NCI-H1930 (cell line): ENCODE measurements at places on chromosomes 13 and 19.

GRCh38 chr13:51704399-51705313 is 99.3 kb downstream of the DHRS12 start:
- no peak for DNase-seq

GRCh38 chr13:72113931-72114330 is 246.9 kb upstream of the DACH1 start:
- no peak for DNase-seq

DNA sequence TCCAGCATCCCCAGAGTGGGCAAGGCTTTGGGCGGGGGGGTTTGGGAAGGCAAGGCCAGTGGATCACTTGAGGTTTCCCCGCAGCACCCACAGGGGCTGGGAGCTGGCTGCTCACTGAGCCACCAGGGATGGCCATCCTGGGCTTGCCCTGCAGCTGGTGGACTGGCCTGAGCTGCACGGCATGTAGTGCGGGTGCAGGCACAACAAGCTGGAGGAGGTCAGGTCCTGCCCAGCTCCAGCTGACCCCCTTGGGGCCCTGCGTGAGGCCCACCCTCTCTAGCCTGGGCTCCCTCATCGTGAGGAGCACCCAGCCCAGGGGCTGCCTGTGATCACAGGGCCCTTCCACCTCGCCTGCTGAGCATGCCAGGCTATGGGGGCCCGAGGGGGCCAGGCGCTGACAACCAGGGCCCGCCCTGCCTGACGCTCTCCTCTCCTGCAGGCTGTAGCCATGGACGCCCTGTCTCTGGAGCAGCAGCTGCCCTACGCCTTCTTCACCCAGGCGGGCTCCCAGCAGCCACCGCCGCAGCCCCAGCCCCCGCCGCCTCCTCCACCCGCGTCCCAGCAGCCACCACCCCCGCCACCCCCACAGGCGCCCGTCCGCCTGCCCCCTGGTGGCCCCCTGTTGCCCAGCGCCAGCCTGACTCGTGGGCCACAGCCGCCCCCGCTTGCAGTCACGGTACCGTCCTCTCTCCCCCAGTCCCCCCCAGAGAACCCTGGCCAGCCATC is 22.9 kb downstream of the COMP start:
- DNase-seq: no peak

DNA sequence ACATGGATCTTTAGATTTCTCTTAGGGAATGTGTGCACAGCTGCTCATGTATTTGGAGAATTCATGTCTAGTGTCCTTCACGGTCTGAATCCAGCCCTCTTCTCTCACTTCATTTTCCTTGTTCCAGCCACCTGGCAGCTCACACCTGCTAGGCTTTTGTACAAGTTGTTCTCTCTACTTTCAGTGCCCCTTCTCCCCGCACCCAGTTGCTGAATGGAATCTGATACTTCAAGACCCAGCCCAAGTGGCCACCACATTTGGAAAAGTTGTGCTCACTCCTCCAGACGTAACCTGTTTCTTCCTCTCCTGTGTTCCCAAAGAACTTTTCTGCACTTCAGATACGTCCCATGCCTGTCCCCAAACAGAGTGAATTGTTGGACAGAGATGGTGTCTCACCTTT is 235.6 kb downstream of the SHISA2 start:
- no peak for DNase-seq

- no peak for DNase-seq
Observed at GRCh38 chr13:49248622-49249002, 887 bp downstream of the CDADC1 start.

DNA sequence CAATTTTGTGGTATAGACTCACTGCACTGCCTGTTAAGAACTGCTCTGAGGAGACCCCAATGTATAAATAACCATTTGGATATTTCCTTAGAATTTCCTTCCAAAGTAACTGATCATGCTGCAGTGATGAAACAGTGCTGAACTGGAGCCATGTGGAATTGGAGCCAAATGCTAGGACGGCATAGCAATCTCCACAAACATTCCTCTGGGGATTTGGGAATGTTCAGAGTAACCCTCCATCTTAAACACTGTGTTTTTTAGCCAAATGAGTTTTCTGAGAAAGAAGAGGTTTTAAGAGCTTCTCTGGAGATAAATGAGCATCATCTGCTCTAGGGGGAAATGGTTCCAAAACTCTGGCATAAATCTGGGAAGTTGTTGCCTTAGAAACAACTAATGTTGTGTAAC is 98.2 kb downstream of the OLFM4 start:
- DNase-seq: no peak

- DNase-seq: no peak
Observed at GRCh38 chr13:22024381-22024994, 353.6 kb downstream of the FGF9 start.

DNA sequence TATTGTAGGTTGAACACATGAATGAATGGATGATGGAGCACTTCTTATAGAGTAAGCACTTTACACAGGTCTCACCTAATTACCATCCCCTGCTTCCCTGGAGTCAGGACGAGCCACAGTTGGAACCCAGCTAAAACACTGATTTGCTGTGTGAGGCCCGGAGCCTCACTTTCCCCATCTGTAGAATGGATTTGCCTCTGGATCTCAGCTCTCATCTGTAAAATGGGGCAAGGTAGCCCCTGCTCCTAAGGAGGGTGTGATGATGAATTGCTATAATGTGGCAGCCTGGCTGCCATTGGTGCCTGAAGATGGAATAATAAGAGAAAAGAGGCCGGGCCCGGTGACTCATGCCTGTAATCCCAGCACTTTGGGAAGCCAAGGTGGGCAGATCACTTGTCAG is 1.4 kb upstream of the PTPRS start:
- no peak for DNase-seq

GRCh38 chr13:32384702-32385101 is 43.2 kb downstream of the N4BP2L1 start:
- DNase-seq: no peak

GRCh38 chr13:39016787-39017186 is 21.1 kb downstream of the PROSER1 start:
- DNase-seq: no peak

DNA sequence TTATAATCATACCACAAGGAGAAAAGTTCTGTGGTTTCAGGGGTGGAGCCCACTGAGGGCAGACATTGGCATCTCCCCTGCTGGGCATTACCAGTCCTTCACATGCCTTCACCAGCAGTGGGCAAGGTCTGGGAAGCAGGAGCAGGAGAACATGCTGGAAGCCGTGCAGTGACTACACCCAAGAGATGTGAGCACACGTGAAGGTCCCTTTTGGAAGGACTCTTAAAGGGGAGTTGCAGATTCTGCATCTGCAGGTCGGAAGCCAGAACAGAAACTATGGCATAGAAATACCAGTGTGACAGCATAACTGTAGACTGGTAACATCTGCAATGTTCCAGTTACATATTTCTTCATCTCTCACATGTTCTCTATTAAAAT is 26.9 kb upstream of the KL start:
- DNase-seq: no peak

- DNase-seq: no peak
Observed at GRCh38 chr13:106416645-106417044, 118.8 kb downstream of the EFNB2 start.

DNA sequence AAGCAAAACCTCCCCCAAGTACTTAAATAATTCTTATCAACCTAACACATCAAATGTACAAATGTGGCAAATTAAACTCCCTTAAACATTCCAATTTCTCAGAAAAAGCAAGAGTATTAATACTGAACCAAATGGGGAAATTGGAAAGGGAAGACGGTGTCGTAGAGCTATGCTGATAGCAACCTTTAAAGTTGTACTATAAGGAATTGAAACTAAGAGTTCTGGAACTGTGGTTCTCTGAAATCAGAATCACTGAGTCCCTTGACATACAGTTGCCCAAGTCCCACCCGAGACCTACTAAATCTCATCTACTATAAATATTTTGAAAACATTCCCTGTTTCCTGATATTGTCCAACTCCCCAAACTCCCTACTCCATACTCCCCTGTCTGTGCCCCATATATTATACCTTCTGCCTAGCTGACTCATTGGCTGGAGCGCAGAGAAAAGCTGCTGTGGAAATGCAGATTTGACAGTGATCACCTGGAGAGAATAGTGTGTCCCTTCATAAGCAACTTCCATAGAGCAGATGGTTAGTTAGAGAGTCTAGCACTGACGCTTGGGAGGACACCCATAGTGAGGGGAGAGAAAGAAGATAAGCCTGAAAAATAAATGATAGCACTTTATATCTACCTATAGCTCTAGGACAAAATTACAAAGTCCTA is 51.4 kb upstream of the ITM2B start:
- DNase-seq: no peak

GRCh38 chr19:15115080-15115479 is 7.9 kb downstream of the SYDE1 start:
- no peak for DNase-seq

DNA sequence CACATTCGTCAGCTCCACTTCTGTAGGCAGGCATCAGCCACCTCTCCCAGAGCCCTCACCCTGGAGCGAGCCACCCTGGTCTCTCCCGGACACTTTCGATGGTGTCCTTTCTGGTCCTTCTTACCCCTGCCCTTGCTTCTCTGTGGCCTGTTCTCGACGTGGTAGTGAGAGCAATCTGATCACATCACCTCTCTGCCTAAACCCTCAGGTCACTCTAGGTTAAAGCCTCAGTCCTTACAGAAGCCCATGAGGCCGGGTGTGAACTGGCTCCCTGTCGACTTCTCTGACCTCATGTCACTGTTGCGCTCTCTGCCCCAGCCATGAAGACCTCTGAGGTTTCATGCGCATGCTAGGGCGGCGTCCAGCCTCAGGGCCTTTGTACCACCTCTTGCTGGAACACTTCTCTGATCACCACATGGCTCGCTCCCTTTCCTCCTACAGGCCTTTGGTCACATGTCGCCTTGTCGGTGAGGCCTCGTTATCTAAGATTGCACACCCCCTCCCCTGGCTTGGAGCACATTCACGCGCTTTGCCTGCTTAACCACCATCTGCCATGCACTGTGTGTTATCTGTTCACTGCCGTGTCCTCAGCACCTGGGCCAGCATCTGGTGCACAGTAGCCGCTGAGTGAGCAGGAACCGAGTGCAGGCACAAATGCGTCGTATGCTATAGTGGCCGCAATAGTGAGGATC is 101.5 kb downstream of the DPF1 start:
- DNase-seq: no peak

GRCh38 chr13:107020393-107020792 is 452.5 kb upstream of the ARGLU1 start:
- no peak for DNase-seq

DNA sequence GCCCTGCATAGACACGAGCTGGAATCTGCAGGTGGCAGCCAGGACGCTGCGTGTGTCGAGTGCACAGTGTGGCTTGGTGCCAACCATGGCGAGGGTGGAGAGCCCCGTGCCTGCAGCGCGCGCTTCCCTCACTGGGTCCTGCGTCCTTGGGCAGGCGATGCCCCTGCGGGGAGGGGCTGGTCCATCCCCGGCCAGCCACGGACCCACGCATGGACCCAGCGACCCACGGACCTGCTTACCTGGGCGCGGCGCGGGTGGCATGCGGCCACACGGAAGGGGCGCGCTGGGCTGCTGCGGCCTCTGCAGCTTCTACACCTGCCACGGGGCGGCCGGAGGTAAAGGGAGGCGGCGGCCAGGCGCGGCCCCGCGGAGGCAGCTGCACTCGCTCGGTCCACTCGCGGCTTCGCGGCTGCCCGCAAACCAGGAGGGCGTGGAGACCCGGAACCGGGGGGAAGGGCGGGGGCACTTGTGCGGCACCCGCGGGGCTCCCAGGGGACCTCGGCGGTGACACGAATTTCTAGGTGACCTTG is 569 bp upstream of the MCF2L start:
- peak; percentile 40 for DNase-seq

- DNase-seq: no peak
Observed at GRCh38 chr13:110664673-110665072, 41.2 kb downstream of the CARS2 start.

DNA sequence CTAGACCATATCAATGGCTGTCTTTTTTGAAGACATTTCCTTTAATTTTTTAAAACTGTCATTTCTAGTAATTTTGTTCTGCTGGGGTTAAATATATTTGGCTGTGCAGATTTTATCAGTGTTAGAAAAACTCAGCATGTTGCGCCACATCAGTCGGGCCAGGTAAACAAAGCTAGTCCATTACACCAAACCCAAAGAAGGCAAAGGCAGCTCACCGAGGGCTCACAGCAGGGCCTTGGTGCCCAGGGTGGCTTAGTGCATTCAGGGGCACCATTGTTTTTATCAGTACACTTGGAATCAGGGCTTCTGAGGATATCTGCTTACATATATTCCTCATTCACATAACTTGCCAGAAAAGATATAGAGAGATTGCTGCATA is 22.2 kb downstream of the SPATA13 start:
- no peak for DNase-seq

GRCh38 chr19:15393963-15394362 is 14.4 kb upstream of the AKAP8 start:
- no peak for DNase-seq

DNA sequence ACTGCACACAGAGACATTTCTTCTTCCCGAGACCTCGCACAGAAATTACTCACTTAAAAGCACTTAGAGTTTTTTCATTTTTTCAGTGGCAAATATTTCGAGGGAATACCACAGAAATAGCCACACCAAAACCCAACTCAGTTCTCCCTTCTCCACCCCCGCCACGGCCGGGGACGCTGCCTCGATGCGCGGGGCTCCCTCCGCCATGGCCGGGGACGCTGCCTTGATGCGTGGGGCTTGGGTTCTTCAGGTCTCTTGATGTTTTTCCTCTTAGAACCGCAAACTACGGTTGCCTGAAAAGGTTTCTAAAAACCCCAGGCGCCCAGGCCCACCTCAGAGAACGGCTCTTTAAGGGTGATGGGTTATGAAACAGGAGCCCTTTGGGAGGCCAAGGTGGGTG is 71.4 kb downstream of the RASA3 start:
- no peak for DNase-seq

- no peak for DNase-seq
Observed at GRCh38 chr19:41302624-41303351, 7.2 kb upstream of the CCDC97 start.

DNA sequence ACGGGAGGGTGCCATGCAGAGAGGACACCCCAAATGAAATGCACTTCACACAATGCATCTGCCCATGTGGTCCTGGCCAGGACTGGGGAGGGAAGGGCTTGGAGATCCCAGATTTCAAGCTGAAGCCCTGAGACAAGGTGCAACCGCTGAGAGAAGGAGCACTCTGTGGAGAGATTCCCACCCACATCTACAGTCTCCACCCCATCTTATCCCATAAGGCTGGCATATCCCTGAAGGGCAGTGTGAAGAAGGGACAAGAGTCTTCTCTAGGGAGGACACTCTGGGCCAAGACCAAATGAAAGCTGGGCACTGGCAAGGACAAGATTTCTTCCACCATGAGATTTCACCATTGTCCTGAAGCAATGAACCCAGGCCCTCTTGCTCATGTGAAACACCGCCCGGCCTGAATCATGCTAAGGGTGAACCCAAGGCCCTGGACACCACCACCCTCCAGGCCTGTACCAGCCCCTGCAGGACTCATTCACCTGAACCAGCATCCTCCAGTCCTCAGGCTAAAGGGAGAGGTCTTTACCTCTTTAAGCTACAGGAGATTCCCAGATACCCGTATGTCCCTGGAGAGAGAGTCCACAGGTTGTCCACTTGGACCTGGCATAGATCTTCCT is 20.5 kb downstream of the CEACAM4 start:
- DNase-seq: no peak
